ENCODE measurements at places on chromosomes 1 and 21. TPM values are rescaled to one million over a fixed set of nuclear protein-coding genes. Genes with fewer than 3 reads are reported as not detected.

Gene ALX3
- not detected for total RNA-seq

Gene OR10J1
- total RNA-seq, result not detected

Gene PADI3
- total RNA-seq, result not detected

Gene OR2T35
- total RNA-seq, result not detected

Gene SH2D1B
- total RNA-seq, result not detected

Gene S100A12
- total RNA-seq, result not detected

Gene CHI3L2
- 2.5 TPM for total RNA-seq

Gene IFNLR1
- not detected for total RNA-seq

Gene ESPN
- 0.60 TPM for total RNA-seq

Gene CD247
- total RNA-seq, result 1.4 TPM

- H3K27me3 ChIP-seq, result no peaks in the 10 kb centered on the region
- H3K4me3 ChIP-seq, result no peak overlapping the region
Observed at GRCh38 chr1:177020851-177021589, 143.5 kb downstream of the ASTN1 start.

- H3K4me3 ChIP-seq, result no peak overlapping the region
- H3K27ac ChIP-seq, result no peak overlapping the region
- no peaks in the 10 kb centered on the region for H3K4me1 ChIP-seq
- H3K27me3 ChIP-seq, result no peaks in the 10 kb centered on the region
Observed at GRCh38 chr21:25234857-25235801, 372.2 kb downstream of the MRPL39 start.

- no peaks in the 10 kb centered on the region for H3K36me3 ChIP-seq
- DNase-seq, result no peak
- no peaks in the 10 kb centered on the region for H3K4me1 ChIP-seq
- H3K27ac ChIP-seq, result no peak overlapping the region
- no peaks in the 10 kb centered on the region for H3K27me3 ChIP-seq
Observed at GRCh38 chr1:225437710-225438437, 10.0 kb upstream of the LBR start.

DNA sequence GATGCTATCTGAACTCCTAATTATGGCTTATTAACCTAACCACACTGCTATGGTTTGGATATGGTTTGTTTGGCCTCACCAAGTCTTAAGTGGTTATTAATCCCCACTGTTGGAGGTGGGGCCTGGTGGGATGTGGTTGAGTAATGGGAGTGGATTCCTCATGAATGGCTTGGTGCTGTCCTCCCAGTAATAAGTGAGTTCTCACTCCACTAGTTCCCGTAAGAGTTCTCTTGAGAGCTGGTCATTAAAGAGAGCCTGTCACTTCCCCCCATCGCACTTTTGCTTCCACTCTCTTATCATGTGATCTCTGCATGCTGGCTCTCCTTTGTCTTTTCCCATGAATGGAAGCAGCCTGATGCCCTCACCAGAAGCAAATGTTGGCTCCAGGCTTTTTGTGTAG is 328.8 kb downstream of the PLA2G4A start:
- H3K27ac ChIP-seq, result no peak overlapping the region
- no peaks in the 10 kb centered on the region for H3K27me3 ChIP-seq
- no peak for DNase-seq
- H3K4me1 ChIP-seq, result no peaks in the 10 kb centered on the region

DNA sequence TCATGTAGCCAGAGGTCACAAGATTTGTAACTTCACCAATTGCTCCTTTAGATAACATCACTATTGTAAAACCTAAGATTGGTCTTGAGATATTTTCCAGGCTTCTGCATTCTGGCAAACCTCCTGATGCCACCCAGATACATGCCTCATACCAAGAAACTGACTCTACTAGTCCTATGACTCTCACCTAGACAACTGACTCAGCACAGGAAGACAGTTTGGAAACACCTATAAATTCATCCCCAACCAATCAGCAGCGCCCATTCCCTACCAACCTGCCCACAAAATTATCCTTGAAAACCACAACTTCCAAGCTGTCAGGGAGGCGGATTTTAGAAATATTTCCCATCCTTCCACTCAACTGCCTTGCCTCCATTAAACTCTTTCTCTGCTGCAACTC is 2.6 kb downstream of the NME7 start:
- H3K27ac ChIP-seq, result no peak overlapping the region
- no peak overlapping the region for H3K4me3 ChIP-seq
- peaks cover 27% of the 10 kb centered on the region for H3K4me1 ChIP-seq
- no peaks in the 10 kb centered on the region for H3K27me3 ChIP-seq

DNA sequence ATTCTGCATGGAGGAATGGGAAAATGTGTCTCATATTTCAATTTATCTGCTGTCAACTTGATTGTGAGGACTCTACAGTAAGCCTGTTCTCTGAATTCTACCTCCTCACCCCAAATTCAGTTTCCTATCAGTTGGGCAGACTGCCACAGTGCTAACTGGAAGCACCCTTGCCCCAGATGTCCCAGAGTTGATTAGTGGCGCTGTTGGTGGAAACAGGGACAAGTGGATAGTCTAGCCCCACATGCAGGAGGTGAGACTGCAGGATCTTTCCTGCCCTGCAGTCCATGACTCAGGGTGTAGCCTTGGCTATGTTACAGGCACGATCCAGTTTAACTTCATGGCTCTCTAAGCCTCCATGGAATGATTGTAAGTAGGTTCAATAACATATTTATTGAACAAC is 22.1 kb downstream of the ADAM30 start:
- no peak overlapping the region for H3K4me3 ChIP-seq
- no peak for DNase-seq
- no peaks in the 10 kb centered on the region for H3K36me3 ChIP-seq

DNA sequence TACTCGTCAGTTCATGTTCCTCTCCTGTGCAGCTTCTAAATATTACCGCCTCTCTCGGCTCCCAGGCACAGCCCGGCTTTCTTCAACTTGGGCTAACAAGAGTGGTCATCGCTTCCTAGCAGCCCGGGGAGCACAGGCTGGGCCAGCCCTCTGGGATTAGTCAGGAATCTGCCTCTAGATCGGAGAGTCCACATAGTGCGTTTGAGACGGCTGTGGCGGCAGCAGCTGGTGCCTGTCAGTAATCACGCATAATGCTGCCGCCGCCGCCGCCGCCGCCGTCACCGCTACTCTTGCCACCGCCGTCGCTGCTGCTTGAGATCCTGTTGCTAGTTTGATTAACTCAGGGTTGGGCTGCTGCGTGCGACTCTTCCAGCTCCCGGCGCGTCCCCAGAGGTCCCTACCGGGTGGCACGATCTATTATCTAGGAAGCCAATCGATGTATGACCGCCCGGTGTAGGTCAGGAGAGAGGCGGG is at the start of gene RXRG:
Gene RXRG, minus strand, starts transcription at position 230 of the 474 bp plus-strand sequence. CDS start 233 bp downstream, outside the sequence.
- peak within 1 kb of the TSS; percentile 79 for H3K27ac ChIP-seq
- no peaks in the 10 kb centered on the region for H3K4me1 ChIP-seq
- DNase-seq, result peak; percentile 9
- H3K4me3 ChIP-seq, result peak within 1 kb of the TSS; percentile 45
- H3K27me3 ChIP-seq, result peaks cover 25% of the 10 kb centered on the region
- no peaks in the 10 kb centered on the region for H3K36me3 ChIP-seq

- H3K4me1 ChIP-seq, result no peaks in the 10 kb centered on the region
- H3K4me3 ChIP-seq, result no peak overlapping the region
- H3K27me3 ChIP-seq, result no peaks in the 10 kb centered on the region
- no peak overlapping the region for H3K27ac ChIP-seq
- no peak for DNase-seq
Observed at GRCh38 chr1:32728413-32729077, 26.0 kb upstream of the SYNC start.

DNA sequence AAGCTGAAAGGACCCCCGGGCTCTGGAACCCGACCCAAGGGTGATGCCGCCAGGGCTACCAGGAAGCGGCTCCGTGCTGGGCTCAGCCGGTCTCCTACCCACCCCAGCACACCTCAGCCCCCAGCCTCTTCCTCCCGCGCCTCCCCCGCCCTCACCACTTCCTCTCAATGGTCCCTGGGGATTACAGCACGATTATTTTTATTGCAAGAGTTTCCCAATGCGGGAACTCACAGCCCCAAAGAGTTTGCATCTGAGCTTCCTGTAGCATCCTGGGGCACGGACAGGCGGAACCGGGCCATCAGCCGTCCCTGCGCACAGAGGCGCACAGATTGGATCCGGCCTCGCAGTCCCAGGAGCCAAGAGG is 8.7 kb upstream of the SLX9 start:
- H3K27ac ChIP-seq, result no peak overlapping the region
- H3K36me3 ChIP-seq, result peaks cover 25% of the 10 kb centered on the region
- H3K27me3 ChIP-seq, result no peaks in the 10 kb centered on the region
- H3K4me1 ChIP-seq, result peaks cover 43% of the 10 kb centered on the region
- H3K4me3 ChIP-seq, result no peak overlapping the region

DNA sequence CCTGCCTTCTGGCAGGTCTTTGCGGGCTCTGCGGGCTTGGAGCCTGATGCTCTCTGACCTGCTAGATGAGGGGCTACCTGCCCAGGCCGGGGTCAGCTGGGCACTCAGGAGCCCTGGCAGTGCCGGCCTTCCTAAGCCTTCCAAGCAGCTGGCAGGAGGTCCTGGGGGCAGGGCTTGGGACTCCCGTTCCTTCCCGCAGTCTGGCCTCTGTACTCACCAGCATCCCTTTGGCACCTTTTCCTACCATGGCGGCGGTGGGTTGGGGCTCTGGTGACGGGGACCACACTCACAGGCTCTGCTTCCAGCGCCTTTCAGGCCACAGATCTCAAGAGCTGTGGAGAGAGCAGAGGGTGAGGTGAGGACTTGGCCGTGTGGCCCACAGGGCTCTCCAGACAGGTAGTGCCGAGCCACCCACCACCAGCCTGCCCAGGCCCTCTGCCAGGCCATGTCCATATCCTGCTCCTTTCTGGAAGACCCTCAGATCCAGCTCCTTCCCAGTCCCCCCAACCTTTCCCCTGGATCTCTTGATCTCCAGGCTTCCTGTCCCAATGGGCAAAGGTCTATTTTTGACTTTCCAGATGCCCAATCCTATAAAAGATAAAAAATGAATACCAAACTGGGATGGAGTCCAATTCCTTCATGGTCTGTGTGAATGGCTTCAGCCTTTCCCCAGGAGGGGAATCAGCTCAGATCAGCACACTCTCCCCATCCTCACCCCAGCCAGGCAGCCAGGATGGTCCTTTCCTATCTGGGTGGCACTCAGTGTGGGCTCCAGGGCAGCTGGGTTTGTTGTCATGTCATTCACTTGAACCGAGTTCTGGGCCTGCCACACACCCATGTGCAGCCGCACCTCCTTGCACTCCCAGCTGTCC is 7.0 kb downstream of the SLC6A9 start:
- peaks cover 18% of the 10 kb centered on the region for H3K36me3 ChIP-seq
- H3K4me3 ChIP-seq, result no peak overlapping the region
- no peaks in the 10 kb centered on the region for H3K27me3 ChIP-seq
- H3K4me1 ChIP-seq, result peaks cover 3% of the 10 kb centered on the region
